SK-N-SH treated with all-trans-retinoic acid at 6 μM for 48 hours (cell line): ENCODE measurements at places on chromosomes 6 and 20.

DNA sequence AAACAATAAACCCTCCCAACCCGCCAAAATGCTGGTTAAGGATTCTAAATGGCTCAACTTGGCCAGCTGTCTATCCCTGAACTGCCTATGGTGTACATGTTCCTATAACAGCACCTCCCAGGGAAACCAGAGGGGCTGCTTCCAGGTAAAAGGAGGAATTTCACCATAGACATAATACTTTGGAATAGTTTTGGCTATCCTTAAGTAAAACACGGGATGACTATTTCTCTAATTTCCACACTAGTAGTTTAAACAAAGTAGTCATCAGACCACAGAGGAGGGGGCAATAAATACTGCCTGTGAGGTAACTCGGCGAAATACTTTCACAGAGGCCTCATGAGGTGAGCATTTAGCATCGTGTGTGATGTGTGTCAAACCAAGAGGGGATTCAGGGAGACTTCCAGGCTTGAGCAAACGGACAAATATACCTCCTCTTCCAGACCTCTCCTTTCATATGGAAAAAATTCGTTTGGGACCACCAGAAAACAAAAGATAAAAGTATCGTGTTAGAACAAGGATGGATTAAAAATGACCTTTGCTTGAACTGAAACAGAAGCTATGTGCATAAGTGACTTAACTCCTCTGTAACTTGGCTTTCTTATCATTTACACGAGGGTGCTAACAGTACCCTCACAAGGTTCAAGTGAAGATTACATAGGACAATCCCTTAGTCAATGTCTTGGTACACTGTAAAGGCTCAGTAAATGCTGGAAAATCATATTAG is 1.0 kb upstream of the XRN2 start:
- ATAC-seq: no peak

GRCh38 chr20:47849596-47849995 is 64.3 kb upstream of the SULF2 start:
- no peak for ATAC-seq

DNA sequence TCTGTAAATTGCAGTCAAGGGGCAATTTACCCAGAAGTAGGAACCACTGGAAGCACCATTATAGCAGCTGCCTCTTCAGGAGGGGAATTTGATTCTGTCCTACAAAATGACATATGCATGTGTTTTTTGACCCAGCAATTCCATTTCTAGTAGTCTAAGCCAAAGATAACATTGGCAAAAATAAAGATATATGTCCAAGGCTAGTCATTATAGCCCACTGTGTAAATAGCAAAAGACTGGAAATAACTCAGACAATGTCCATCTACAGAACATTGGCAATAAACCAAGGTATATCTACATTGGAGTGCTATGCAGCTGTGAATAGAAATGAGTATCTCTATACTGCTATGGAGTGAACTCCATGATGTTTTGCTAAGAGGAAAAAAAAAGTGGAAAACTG is 12.5 kb upstream of the PANK2 start:
- ATAC-seq: no peak

GRCh38 chr6:132746048-132746447 is 11.7 kb downstream of the VNN2 start:
- no peak for ATAC-seq

DNA sequence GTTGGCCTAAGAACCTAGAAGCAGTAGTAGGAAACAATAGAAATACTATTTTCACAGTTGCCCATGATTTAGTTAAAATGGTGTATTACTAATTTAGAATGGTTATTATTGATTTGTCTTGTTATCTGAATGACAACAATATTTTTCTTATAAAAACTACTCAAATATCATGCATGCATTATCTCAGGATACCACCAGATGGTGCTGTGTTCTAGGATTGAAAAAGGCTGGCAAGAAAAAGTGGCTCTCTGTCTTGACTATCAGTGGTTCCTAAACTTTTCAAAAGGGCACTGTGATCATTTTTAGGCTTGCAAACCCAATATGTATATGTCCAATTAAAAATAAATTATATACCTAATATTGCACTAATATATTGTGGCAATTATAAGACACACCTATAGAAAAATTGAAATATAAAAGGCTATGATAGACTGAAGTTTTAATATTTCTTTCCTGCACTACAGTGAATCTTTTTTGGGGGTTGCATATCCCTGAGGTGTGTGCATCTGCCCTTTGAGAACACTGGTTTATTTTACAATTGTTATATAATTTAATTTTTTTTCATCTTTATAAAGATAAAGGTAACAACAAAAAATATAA is 131.7 kb upstream of the MLIP start:
- ATAC-seq: no peak

- ATAC-seq: no peak
Observed at GRCh38 chr6:152566103-152566875, 70.9 kb downstream of the SYNE1 start.

- ATAC-seq: no peak
Observed at GRCh38 chr20:2032168-2032567, 38.3 kb upstream of the PDYN start.

- no peak for ATAC-seq
Observed at GRCh38 chr6:167568407-167569024, 243.6 kb downstream of the TTLL2 start.

DNA sequence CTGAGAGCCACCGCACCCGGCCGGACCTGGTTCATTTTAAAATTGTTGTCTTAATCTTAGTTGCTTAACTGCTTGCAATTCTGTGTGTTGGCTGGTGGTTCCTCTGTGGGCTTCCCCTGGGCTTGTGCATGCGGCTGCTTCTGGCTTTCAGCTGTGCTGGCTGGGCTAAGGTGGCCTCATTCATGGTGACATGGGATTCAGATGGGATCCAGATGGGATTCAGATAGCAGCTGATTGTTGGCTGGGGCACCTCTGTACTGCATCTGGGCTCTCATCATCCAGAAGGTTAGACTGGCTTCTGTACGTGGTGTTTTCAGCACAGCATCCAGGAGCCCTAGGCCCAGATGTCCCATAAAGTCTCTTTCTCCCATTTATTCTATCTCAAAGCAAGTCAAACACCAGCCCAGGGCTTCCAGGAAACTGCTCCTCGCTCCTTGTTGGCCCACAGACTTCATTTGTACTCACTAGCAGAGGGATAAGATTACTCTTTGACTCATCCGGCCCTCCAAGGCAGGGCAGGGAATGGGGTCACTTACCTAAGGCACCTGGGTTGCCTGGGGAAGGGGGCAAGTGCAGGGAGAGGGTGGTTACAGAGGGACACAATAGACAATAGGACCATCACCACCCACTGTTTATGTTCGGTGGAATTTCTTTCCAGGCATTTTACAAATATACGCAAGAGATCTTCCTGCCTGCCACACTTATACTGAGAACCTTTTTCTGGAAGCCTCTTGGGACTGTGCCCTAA is 10.2 kb upstream of the PEDS1 start:
- no peak for ATAC-seq

DNA sequence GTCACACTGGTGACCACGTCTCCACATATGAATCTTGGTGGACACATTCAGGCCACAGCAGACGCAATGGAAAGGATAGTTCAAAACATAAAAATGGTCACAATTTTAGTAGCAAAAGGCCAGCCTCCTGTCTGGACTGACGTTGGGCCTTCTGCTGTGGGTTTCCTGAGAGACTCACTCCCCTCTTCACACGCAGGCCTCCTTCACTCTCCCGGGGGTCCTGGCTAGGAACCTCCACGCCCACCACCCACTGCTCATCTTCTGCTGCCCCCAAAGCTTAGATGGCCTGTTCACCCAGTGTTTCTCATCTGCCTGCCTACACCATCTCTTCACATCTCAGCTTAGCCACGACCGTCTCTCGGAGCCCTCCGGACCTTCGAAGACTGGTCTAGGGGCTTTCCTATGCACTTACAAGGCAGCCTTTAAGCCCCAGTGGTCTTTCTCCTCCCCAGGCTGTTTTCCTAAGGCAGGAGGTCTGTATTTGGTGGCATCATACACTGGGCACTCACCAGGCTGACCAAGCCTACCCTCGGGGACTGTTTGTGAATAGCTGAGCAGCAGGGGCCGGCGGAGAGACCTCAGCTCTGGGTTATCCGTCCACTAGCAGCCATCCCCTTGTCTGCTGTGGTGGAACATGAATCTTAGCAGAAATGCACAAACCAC is 46.6 kb upstream of the AFDN start:
- no peak for ATAC-seq

GRCh38 chr6:143762126-143762525 is 81.0 kb upstream of the LTV1 start:
- no peak for ATAC-seq

DNA sequence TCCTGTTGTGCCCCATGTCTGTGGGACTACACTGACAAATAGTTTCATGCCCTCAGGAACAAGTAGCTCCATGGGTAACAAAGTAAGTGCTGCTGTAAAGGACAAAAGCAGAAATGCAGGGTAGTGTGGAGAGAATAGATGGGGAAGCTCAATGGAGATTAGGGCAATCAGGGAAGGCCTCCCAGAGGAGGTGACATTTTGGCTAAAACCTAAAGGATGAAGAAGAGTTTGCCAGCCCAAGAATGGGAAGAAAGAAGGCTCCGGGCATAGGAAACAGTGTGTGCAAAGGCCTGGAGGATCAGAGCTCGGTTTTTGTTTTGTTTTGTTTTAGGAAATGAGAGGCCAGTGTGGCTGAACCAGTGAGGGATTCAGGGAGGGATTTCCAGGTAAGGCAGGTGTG is 43.6 kb upstream of the FAM83D start:
- no peak for ATAC-seq

GRCh38 chr6:36387440-36388303 is at the start of gene ETV7:
Gene ETV7, minus strand, starts transcription at chr6:36387669. Its CDS starts 128 bp downstream, at chr6:36387541.
- peak; percentile 45 for ATAC-seq
